ENCODE measurements at places on chromosomes 4 and X.

GRCh38 chrX:153732401-153732800 is 7.7 kb downstream of the ABCD1 start:
- no peak for DNase-seq

- DNase-seq: no peak
Observed at GRCh38 chr4:133865612-133866327, 335.8 kb downstream of the PABPC4L start.

DNA sequence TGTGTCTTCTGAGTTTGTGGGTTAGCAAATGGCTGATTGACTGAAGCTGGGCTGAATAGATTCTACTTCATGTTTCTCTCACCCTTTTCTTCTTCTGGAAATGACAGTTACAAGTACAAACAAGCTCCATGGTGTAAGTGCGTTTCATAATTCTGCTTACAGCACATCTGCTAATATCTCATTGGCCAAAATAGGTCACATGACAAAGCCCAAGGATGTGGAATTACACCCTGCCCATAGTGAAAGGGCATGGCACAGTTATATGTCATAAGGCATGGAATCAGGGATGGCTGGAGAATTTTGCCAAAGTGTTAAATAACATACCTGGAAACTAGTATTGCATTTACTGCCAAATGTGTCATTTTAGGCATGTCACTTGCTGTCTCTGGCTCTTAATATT is 327.2 kb downstream of the NKX6-1 start:
- DNase-seq: no peak

GRCh38 chr4:33914386-33914785 is 2329.9 kb downstream of the ARAP2 start:
- no peak for DNase-seq

Data from activated T-helper 9 cell treated with anti-CD3 and anti-CD28 coated beads, Interleukin-2, amount 50 U/mL, for 16 hours (primary cell).